ENCODE measurements at places on chromosomes 4 and X.

GRCh38 chrX:154486052-154486395 lies 391 bp downstream of the UBL4A start:
- DNase-seq = no peak

DNA sequence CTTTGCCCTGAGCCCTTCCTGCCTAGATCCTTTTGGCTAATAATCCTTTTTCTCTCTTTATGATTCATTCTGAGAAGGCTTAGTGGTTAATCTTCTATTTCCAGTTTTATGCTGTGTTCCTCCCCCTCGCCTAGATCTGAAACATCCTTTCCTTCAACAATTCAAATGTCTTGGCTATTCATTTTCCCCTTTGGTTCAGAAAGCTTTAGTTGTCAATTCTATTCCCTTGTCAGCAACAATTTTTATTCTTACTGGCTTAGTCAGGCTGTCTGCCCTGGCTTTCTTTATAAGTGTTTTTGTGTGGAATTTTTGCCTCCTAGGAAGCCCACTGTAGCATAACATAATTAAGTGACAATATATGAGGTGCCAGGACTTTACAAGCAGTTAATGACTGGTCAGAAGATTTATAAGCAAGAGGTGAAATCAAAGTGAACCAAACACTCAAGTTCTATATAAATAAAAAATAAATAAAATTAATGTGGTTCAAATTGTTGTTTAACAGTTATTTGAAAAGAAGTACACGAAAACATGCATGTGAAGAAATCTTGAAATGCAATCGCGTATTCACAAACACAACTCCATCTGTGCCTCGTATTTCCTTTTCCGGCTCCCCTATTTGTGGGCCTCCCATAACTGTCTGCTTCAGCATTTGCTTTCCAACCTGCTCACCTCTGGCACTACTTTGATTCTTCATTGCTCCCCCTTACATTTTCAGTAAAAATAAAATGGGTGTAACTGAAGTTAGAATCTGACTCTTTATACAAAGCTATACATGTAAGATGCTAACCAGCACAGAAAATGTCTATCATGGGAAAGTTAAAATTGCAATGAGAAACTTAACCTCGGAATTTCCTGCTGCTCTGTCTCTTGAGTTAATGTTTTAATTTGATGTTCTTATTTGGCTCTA lies 235.4 kb downstream of the SPRY1 start:
- no peak for DNase-seq

DNA sequence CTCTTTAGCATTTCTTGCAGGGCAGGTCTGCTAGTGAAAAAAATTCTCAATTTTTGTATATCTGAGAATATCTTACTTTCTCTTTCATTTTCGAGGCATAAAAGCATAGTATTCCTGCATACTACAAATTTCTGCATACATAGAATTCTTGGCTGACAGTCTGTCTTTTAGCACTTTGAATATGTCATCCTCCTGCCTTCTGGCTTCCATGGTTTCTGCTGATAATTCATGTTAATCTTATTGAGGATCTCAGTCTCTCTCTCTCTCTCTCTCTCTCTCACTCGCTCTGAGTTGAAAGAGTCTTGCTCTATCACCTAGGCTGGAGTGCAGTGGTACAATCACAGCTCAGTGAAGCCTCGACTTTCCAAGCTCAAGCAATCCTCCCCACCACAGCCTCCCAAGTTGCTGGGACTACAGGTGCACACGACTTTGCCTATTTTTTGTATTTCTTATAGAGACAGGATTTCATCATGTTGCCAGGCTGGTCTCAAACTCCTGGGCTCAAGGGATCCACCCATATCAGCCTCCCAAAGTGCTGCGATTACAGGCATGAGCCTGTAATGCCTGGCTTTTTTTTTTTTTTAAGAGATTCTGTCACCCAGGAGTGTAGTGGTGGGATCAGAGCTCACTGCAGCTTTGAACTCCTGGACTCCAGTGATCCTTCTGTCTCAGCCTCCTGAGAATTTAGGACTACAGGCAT lies 161.3 kb downstream of the FNIP2 start:
- DNase-seq = no peak

DNA sequence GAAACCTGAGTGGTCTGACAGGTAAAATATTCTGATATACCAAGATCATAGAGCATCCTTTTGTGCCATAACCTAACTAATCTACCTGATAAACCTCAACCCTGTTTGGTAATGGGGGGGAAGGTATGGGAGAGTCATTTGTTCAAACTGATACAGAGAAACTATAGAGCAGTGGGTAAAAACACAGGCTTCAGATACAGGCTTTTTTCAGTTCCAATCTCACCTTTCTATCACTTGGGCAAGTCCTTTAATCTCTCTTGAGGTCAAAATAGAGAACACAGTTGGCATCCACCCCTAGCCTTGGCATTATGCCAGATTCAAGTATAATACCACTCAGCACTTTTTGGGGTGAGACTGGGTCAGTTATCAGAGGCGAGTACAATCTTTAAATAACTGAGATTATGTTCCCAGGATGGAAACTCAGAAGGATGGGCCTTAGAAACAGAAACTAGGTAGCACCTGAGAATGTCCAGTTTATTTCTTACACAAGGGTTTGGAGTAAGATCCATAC lies 880 bp upstream of the ETDC start:
- no peak for DNase-seq

- no peak for DNase-seq
Measured at GRCh38 chr4:3853388-3854035, 87.3 kb downstream of the ADRA2C start.

- peak; percentile 39 for DNase-seq
Measured at GRCh38 chr4:159016593-159017024, 86.3 kb upstream of the RAPGEF2 start.

GRCh38 chr4:83046693-83047473 lies 11.9 kb downstream of the COPS4 start:
- no peak for DNase-seq

DNA sequence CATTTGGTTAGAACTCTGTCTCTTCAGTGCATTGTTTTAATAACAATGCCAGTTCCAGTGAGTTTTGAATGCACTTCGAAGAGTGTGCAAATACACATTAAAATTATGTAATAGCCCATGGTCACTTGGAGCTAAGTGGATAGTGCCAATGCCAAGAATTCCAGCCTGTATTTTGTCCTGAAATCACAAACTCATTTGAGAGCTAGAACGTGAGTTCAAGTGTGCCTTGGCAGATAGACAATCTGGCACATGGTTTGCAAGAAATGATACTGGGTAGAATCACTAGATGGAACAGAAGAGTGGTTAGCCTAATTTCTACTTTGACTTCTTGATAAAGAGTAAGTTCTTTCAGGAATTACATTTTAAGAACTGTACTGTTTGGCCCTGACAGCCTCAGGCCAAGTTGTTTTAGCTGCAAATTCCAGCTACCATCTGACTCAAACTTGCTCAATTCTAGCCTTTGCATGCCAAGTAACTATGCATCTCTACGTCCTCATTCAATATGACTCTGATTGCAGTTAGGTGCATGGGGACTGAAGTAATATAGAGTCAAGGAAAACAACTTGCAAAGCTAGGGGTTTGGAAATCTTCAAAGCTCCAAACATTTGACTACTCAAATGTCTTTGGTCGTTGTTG lies 131.9 kb upstream of the SMIM31 start:
- no peak for DNase-seq

DNA sequence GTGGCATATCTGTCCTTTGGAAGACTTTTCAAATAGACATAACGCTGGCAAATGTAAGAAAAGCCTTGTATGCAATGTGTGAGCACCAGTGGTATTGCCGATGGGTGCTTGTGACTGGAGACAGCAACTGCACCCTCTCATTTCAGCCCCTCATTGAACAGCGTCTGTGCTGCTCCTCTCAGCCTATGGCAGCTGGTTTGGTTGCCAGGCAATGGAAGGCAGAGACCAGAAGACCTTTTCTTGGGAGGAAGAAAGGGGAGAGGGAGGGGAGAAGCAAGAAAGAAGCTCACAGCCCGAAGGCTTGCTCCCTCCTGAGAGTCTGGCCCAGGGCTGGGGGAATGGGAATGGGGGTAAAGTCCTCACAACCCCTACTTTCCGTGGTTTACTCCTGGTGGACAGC lies 20.2 kb downstream of the ZCCHC13 start:
- no peak for DNase-seq

DNA sequence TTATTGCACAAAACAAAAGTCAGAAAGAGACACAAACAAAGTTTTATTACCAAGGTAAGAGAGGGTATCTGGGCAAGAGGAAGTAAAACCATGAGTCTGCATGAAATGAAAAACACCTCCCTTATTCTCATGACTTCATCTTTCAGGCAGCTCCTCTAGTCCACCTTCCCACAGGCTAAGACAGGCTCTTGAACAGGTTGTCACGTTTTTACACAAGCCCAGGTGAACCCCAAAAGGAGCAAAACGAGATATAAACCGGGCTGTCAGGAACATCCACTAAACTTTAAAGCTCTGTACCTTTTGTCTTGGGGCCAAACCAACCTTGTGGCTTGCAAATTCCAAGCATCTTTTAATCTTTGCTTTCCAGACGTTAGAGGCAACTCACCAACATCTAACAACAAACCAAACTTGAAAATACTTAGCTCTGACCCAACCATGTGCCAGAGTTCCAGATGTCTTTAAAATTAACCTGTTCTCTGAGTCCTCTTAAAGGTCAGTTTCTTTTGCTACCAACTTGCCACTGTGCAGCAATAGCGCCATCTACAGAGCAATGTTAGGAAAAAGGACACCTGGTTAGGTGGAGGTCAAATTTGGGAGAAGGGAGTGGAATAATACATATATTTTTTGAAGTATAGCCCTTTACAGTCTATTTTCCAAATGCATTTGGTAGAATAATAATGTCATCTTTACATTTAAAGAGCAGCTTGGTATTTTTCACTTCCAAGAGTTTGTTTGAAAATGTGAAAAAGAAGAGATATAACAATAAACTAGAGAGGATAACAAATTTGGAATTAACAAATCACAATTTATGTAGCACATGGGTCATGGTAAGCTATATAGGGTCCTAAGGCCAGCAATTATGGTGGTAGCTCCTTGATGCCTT lies 73.1 kb downstream of the QRFPR start:
- DNase-seq = no peak

- DNase-seq = no peak
Measured at GRCh38 chrX:34886011-34886410, 56.6 kb upstream of the FAM47B start.

DNA sequence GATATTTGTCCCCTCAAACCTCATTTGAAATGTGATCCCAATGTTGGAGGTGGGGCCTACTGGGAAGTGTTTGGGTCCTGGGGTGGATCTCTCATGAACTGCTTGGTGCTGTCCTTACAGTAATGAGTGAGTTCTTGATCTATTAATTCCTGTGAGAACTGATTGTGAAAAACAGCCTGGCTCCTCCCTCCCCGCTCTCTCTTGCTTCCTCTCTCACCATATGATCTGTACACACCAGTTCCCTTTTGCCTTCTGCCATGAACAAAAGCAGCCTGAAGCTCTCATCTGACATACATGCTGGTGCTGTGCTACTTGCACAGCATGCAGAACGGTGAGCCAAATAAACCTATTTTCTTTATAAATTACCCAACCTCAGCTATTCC lies 11.2 kb upstream of the YIPF7 start:
- DNase-seq = no peak

DNA sequence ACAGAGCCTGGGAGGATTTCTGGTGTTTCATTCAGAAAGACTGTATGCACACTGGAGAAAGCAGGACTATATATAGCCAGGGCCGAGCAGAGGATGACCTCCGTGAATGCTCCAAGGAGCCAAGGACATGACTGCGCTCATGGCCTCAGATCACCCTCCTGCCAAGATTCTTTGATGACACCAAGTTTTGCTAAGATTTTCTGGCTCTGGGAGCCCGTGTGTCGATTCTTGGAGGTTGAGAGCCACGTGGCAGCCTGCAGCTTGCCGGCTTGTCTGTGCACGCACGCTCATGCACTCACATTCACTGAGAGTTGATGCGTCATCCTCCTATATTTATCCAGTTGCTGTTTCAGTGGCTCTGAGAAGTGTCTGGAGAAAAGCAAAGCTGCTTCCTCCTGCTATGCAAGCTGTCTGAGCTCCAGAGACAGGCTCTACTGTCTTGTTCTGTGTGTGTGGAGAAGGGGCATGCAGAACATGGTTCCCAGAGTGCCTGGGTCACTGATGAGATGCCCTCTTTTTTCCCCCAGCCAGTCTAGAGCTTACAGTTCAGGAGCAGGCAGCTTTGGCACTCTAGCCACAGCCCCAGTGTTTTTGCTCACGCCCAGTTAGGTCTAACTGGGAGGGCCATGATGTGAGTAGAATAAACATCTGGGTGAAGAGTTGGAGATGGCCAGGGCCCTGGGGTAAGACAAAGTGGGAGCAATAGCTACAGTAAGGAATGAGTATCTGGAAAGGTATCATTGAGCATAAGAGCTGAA lies 64.9 kb upstream of the SCOC start:
- no peak for DNase-seq

- no peak for DNase-seq
Measured at GRCh38 chr4:182192511-182193181, 50.6 kb upstream of the TENM3 start.

DNA sequence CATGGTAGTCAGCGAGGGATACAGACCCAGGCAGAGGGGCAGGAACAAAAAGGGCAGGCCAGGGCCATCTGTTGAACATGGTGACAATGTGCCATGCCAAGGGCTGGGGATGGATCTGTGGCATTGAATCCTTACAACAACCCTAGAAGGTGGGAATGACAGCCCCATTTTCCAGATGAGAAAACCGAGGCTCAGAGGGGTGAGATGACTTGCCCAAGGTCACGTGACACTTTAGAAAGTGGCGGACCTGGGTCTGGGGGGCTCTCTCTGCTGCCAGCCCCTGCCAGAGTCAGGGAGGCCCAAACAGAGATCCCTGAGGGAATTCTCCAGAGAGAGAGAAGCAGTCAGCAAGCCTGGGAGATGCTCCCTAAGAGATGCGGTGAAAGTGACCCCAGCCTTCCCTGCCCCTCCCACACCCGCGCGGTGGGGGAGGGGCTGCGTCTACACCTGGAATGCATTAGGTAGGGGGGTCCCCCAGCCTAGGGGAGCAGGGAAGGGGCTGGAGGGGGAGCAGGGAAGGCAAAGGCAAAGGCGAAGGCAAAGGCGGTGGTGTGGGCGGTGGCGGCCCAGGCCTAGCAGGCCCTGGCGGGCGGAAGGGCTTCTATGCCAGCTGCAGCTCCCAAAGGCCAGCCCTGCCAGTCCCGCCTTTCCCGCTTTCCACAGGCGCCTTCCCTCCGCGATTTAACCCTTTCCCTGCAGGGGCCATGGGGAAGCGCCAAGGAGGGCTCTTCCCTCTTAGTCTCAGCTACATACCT lies 13.0 kb downstream of the FGD1 start:
- no peak for DNase-seq

GRCh38 chr4:169064296-169064695 lies 54.2 kb upstream of the CBR4 start:
- no peak for DNase-seq

Measured in NCI-H1417 treated with DMSO at 0.1 percent for 48 hours (cell line).